GM04503 (cell line): ENCODE measurements at places on chromosomes 6 and 20.

- DNase-seq, result no peak
Measured at GRCh38 chr6:89501222-89501621, 68.3 kb downstream of the ANKRD6 start.

GRCh38 chr6:121917834-121918559, 481.5 kb upstream of the HSF2 start:
- no peak for DNase-seq

- DNase-seq, result no peak
Measured at GRCh38 chr20:11880680-11881079, 37.0 kb upstream of the BTBD3 start.

DNA sequence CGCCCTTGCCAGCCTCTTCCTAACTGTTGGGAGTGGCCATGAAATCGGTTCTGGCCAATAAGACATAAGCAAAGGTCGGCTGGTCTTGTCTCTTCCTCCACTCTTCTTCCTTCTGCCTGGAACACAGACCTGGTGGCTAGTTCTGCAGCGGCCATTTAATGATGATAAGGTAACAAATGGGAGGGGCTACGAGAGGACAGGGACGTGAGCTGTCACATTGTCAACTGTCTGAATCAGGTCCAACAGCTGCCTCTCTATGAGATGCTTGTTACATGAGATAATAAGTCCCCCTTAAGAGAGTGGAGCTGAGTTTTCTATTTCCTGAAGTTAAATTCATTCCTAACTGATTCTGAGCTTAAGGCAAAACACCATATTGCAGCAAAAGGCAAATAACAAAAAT, 12.5 kb upstream of the TMEM242 start:
- DNase-seq, result no peak

DNA sequence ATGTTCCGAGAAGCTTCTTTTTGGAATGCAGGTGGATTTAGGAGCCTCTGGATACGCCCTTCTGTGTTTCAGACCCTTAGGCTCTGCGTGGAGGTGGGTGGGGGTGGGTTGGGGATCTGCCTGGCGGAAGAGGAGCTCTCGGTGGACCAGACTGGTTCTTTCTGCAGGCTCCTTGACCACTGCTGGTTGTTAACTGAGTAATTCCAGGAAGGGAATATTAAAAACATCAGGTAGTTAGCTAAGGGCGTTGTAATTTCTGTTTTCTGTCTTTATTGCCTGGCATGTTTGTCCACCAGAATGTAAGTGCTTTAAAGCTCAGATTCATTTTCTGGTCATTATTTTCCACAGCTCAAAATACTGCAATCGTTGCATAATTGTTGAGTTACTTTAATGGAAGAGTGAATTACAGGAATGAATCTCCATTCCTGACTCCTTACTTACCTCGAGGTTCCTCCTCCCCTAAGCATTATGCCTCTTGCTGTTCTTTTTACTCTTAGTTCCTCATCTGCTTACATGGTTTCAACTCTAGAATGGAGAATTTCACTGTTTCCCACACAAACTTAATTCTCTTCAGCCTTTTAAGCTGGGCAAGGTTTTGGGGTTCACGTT, 5.9 kb downstream of the CDYL start:
- no peak for DNase-seq

GRCh38 chr6:96164802-96165201, 149.0 kb downstream of the FUT9 start:
- DNase-seq, result no peak

GRCh38 chr20:4155953-4156352, 140.6 kb upstream of the RNF24 start:
- no peak for DNase-seq

DNA sequence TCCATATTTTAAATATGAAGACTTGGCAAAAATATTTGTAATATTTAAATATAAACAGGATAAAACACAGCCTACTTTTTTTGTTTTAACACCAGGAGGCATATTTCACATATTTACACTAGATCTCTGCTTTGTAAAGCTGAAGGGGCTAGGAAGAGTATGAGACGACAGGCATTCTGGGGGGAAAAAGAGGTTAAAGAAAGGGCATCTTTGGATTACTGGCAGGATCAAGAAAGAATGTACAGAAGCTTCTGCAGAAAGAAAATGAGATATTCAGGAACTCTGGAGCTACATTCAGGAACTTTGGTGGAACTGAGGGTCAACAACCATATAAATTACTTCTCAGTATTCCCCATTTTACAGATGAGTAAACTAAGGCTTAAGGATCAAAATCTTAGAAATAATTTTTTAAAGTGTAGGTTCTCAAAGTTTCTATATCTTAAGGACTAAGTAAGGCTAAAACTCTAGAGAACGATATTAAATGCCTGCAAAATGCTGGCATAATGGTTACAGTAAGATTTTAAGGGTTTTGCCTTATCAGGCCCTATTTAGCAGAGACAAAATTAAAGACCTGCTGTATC, 156.5 kb downstream of the CDK19 start:
- no peak for DNase-seq

GRCh38 chr6:53651205-53651763, 14.3 kb downstream of the KLHL31 start:
- DNase-seq, result no peak

- no peak for DNase-seq
Measured at GRCh38 chr20:31721408-31722256, 1.0 kb downstream of the BCL2L1 start.

DNA sequence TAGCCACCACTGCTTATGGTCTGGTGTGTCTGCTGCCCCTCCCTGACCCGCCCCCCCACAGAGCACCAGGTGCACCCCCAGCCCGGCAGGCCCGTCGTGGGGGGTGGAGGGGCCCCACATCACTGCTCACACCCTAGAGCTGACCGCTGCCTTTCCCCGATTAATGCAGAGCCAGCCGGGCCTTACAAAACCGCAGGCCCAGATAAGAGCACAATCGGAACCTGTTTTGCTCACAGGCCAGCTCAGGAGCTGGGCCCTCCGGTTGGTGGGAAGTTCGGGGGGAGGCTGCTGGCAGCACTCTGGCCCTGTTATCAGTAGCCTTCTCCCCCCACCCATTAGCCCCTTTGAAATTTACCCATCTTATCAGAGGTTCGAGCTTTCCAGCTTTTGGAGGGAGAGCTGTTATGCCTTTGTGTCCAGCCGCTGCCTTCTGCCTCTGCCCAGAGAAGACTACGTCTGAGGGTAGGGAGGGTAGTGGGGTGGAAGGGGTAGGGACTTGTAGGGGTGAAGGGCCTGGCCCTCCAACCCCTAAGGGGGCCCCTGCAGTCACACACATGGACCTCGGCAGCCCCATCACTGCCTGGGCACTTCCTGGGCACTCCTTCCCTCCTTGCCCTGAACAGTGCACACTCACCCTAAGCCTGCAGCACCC, 6.9 kb upstream of the SPDEF start:
- no peak for DNase-seq

DNA sequence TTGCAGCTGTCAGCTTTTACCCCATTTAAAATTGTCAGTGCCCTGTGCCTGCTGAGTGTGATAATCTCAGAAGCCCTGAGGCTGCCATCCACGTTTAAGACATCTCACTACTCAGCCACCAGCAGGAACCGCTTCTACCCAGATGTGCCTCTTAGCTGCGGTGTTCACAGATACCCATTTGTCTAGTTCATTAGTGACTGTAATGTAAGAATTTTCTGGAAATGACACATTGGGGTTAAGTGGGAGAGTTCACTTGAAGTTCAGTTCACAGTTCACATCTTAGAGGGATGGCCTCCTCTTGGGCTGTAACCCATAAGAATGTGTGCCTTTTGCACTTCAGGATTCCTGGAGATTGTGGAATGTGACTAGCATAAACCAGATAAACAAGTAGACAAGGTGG, 477.7 kb downstream of the BTBD3 start:
- no peak for DNase-seq

- no peak for DNase-seq
Measured at GRCh38 chr6:79613912-79614311, 17.2 kb upstream of the SH3BGRL2 start.

- no peak for DNase-seq
Measured at GRCh38 chr6:34615574-34616226, 59.6 kb upstream of the SPDEF start.

GRCh38 chr20:19835533-19836222, 77.6 kb downstream of the RIN2 start:
- DNase-seq, result no peak

- DNase-seq, result no peak
Measured at GRCh38 chr20:3106658-3107463, 22.3 kb upstream of the AVP start.

DNA sequence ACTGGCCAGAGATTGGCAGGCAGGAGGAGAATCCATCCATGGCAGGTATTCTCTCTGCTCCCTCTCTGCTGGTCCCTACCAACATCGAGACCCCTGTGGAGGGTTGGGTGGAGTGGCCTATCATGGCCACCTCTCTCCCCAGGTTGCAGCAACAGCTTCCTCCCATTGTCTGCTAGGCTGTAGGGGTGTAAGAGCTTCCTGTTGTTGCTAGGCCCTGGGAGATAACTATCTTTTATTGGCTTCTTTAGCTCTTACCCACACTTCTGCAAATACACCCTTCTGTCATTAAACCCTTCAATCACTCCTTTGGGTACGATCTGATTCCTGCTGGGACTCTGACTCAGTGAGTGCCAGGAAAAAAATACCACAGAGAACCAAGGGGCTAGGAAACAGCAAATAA, 66.6 kb upstream of the FAM184A start:
- no peak for DNase-seq

- DNase-seq, result no peak
Measured at GRCh38 chr6:11329726-11330412, 97.4 kb upstream of the NEDD9 start.
